Activated CD8-positive, alpha-beta T cell treated with anti-CD3 and anti-CD28 coated beads, Interleukin-2, amount 10 ng/mL, durations not matched to agents 7 days and 5 days (primary cell): ENCODE measurements at places on chromosomes 13 and 19. TPM values are rescaled to one million over a fixed set of nuclear protein-coding genes. Genes with fewer than 3 reads are reported as not detected.

UHRF1 gene
- 173 TPM for total RNA-seq

DNA sequence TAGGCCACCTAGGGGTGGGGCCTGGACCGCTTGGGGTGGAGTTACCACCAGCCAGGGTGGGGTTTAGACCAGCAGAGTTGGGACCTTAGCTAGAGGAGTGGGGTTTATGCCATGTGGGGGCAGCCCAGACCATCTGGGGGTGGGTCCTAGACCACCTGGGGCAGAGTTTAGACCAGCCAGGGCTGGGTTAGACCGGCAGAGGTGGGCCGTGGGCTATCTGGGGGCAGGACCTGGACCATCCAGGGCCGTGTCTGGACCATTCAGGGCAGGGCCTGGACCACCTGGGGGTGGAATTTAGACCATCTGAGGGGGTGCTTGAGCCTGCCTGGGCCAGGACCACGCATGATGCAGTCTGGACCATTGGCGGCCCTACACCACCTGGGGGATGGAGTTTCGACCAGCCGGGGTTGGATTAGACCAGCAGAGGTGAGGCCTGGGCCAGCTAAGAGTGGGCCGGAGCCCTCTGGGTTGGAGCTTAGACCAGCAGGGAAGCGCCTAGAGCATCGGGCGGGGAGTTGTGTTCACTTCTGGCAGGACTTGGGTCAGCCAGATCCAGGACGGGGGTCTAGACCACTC lies 10.0 kb upstream of the CACNG6 start:
- H3K4me3 ChIP-seq: peak overlapping the region; percentile 3
- H3K4me1 ChIP-seq: peaks cover 18% of the 10 kb centered on the region
- H3K36me3 ChIP-seq: peaks cover 4% of the 10 kb centered on the region
- peak overlapping the region; percentile 28 for H3K27ac ChIP-seq

PDX1 gene
- not detected for total RNA-seq

DNA sequence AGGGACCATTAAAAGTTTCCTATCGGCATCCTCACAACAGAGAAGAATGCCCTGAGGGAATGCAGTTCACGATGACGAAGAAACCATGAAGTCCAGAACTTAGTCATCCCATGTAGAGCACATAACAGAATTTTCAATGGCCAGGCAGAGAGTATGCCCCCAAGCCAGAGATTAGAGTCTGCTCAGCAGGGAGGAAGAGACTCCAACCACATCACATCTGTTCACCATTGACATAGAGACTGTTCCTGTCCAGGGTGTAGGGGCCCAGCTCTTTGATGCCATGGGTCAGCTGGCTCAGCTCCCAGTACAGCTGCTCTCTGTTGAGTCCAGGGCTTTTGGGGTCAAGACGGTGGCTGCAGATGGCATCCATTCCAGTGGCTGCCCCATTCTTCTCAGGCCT lies 68.2 kb downstream of the MBD3L1 start:
- H3K36me3 ChIP-seq: no peaks in the 10 kb centered on the region
- no peak overlapping the region for H3K4me3 ChIP-seq

PCDH20 gene
- not detected for total RNA-seq

DNA sequence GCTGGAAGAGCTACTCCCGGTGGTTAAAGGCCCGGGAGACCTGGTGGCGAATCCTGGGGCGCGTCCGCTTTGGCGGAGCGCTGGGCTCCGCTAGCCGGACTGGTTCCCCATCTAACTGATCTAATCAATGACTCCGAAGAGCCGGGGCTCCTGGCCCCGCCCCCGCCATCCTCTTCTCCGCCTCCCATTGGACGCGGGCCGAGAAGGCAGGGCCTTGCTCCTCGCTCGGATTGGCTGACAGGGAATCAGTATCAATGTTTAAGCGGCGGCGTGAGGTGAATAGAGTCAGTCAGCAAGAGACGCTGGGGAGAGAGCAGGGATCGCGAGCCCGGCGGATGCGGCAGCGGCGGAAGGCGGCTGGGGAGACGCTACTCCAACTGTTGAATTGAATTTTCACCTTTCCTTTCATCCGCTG lies 1.7 kb upstream of the PCDH17 start:
- H3K4me3 ChIP-seq: peak overlapping the region; percentile 26
- DNase-seq: no peak
- H3K27me3 ChIP-seq: peaks cover 52% of the 10 kb centered on the region
- peaks cover 28% of the 10 kb centered on the region for H3K4me1 ChIP-seq

DIRAS1 gene
- not detected for total RNA-seq
